ENCODE measurements at places on chromosomes 13 and 19.

- H3K4me3 ChIP-seq = no peak overlapping the region
- H3K36me3 ChIP-seq = no peaks in the 10 kb centered on the region
- H3K4me1 ChIP-seq = no peaks in the 10 kb centered on the region
- H3K27me3 ChIP-seq = peaks cover 12% of the 10 kb centered on the region
Measured at GRCh38 chr13:107231944-107232343, 664.0 kb upstream of the ARGLU1 start.

DNA sequence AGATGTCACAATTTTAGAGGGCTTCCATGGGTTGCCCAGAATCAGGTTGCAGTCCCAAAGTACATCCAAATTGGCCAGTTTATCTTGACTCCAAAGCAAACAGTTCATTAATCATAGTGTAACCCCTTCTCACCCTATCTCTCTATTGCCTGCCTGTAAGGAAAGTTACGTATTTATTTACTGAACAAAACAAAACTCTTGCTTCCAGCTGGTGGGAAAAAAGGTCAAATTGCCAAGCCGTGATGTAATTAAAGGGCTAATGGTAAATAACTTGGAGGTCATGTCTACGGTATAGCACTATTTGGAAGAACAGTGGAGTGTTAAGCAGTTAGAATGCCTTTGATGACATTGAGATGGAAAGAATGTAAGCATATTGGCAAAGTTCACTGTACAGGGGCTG, 214.0 kb downstream of the DLEU7 start:
- H3K27ac ChIP-seq = peak overlapping the region; percentile 14
- H3K4me1 ChIP-seq = peaks cover 11% of the 10 kb centered on the region
- no peaks in the 10 kb centered on the region for H3K27me3 ChIP-seq

- no peak overlapping the region for H3K27ac ChIP-seq
- peaks cover 6% of the 10 kb centered on the region for H3K36me3 ChIP-seq
- no peak for DNase-seq
- H3K4me1 ChIP-seq = peaks cover 7% of the 10 kb centered on the region
Measured at GRCh38 chr19:7897292-7897691, 6.4 kb upstream of the MAP2K7 start.

DNA sequence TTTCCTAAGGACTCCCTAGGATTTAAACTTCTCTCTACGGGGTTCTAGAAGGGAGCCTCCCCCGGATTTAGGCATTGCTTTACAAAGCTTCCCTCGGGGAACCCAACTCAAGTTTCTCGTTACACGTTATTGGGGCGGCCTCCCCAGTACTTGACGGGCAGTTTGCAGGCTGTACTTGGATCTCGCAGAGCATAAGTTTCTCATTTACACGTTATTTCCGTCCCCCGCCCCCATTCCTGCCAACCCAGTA, 584 bp downstream of the SMG9 start:
- peak overlapping the region; percentile 93 for H3K27ac ChIP-seq
- H3K4me1 ChIP-seq = peaks cover 69% of the 10 kb centered on the region
- no peaks in the 10 kb centered on the region for H3K27me3 ChIP-seq
- DNase-seq = no peak
- peak overlapping the region; percentile 85 for H3K4me3 ChIP-seq

- peak overlapping the region; percentile 88 for H3K27ac ChIP-seq
- no peaks in the 10 kb centered on the region for H3K36me3 ChIP-seq
- H3K4me3 ChIP-seq = peak overlapping the region; percentile 67
- peaks cover 60% of the 10 kb centered on the region for H3K4me1 ChIP-seq
- H3K27me3 ChIP-seq = no peaks in the 10 kb centered on the region
Measured at GRCh38 chr13:98976338-98976737, 1.5 kb downstream of the DOCK9 start.

GRCh38 chr19:38544569-38545315, 73.0 kb downstream of the MAP4K1 start:
- no peaks in the 10 kb centered on the region for H3K36me3 ChIP-seq
- DNase-seq = peak; percentile 4
- H3K4me1 ChIP-seq = peaks cover 10% of the 10 kb centered on the region
- no peak overlapping the region for H3K4me3 ChIP-seq
- H3K27ac ChIP-seq = peak overlapping the region; percentile 12
- H3K27me3 ChIP-seq = peaks cover 4% of the 10 kb centered on the region

GRCh38 chr13:77184455-77184854, 142.4 kb downstream of the MYCBP2 start:
- H3K36me3 ChIP-seq = peaks cover 37% of the 10 kb centered on the region
- no peak overlapping the region for H3K4me3 ChIP-seq
- H3K27me3 ChIP-seq = no peaks in the 10 kb centered on the region
- no peak overlapping the region for H3K27ac ChIP-seq

DNA sequence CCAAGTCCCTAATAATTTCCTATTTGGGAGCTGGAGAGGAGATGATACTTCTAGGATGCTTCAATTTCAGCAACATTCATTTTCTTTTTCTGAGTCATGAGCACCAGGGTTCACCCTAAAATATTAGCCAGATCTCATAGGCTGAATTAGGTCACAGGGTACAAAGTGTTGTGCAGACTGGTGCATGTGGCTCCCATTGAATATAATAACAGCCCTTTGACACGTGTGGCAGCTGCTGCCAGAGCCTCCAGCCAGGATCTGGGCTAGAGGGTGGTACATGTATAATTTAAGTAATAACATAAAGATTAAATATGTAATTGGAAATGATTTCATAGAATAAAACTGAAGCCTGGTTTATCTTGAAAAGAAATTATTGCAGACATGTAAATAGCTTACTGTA, 244.9 kb downstream of the ATP8A2 start:
- H3K27ac ChIP-seq = no peak overlapping the region
- H3K4me3 ChIP-seq = no peak overlapping the region
- peaks cover 3% of the 10 kb centered on the region for H3K36me3 ChIP-seq
- H3K27me3 ChIP-seq = no peaks in the 10 kb centered on the region
- no peaks in the 10 kb centered on the region for H3K4me1 ChIP-seq
- no peak for DNase-seq

GRCh38 chr13:98335721-98336120, 158.7 kb upstream of the RNF113B start:
- DNase-seq = no peak
- H3K27ac ChIP-seq = no peak overlapping the region
- no peak overlapping the region for H3K4me3 ChIP-seq
- peaks cover 59% of the 10 kb centered on the region for H3K4me1 ChIP-seq
- H3K36me3 ChIP-seq = peaks cover 6% of the 10 kb centered on the region
- no peaks in the 10 kb centered on the region for H3K27me3 ChIP-seq

- H3K4me1 ChIP-seq = no peaks in the 10 kb centered on the region
- no peaks in the 10 kb centered on the region for H3K27me3 ChIP-seq
- DNase-seq = no peak
- H3K36me3 ChIP-seq = no peaks in the 10 kb centered on the region
- H3K27ac ChIP-seq = no peak overlapping the region
- no peak overlapping the region for H3K4me3 ChIP-seq
Measured at GRCh38 chr13:74678308-74678965, 544.2 kb upstream of the KLF12 start.

GRCh38 chr19:39518458-39518857, 3.5 kb downstream of the SELENOV start:
- H3K27ac ChIP-seq = no peak overlapping the region
- H3K4me3 ChIP-seq = no peak overlapping the region
- peaks cover 5% of the 10 kb centered on the region for H3K36me3 ChIP-seq
- H3K4me1 ChIP-seq = peaks cover 14% of the 10 kb centered on the region
- DNase-seq = no peak

DNA sequence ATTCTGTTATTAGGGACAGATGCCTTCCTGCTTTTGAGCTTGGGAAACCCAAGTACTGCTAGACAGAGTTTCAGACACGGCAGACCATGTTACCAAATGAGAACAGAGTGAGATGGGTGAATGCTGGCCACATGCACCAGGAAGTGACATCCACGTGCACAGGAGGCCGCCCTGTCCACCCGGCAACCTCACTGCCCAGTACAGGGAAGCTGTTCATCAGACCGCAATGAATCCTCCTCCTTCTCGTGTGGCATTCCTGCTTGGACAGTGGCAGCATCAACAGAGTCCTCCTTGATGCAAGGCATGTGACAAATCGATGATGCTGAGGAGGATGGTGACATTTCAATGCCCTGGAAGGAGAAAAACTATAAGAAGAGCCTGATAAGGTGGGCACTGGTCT, 191.0 kb upstream of the SOX1 start:
- peaks cover 13% of the 10 kb centered on the region for H3K27me3 ChIP-seq
- no peak overlapping the region for H3K27ac ChIP-seq
- DNase-seq = peak; percentile 49
- H3K36me3 ChIP-seq = no peaks in the 10 kb centered on the region
- H3K4me1 ChIP-seq = no peaks in the 10 kb centered on the region

Data from chondrocyte (in vitro differentiated cells).